Stimulated activated CD4-positive, alpha-beta T cell treated with anti-CD3 and anti-CD28 coated beads, Interleukin-4, amount 100 ng/mL, for 24 hours (primary cell): ENCODE measurements at places on chromosomes 7 and 10.

GRCh38 chr10:11670381-11670780, 58.9 kb upstream of the USP6NL start:
- no peak for DNase-seq

DNA sequence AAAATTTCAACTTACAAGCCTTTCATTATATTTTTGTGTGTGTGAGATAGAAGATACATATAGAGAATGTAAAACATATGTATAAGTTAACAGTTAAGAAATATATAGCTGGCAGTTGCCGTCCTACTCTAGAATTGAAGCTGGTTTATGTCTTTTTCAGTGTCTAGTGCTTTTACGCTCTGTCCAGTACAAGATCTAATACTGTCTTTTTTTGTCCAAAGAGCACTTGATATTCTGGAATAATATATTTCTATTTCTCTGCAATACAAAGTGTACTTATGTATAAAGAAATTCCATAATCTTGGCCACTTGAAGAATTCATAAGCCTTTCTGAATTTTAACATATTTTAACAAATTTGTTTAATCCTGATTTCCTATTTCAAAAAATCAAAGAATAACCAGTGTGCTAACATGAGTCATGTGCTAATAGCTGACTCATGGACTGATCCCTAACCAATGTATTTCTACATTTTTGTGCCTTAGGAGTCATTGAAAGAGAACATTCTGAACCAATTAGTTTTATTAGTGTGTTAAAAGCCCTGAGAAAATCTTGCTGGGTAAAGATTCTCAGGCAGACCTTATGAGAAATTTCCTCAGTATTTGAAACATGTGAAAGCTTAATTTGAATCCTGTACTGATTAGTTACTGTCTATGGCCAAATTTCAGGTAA, 73.2 kb upstream of the CCAR1 start:
- no peak for DNase-seq

DNA sequence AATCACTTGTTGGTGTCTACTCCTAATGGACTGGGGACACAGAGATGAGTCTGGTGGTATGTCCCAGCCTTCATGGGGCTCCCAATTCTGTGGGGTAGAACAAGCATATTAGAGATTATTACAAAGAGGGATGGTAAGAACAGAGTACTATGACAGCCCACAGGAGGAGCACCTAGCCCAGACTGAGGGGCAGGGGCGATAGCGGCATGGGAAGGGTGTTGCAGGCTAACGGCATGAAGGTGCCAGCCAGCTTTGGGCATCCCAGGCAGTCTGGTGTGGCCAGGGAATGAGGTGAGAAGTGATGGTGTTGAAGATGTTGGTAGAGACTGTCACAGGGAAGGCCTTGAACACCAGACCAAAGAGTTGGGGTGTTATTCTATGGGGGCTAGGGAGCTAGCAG, 280.0 kb downstream of the RPS24 start:
- DNase-seq: no peak

GRCh38 chr7:29105752-29106668, 40.3 kb downstream of the CPVL start:
- no peak for DNase-seq

- no peak for DNase-seq
Observed at GRCh38 chr7:1219498-1219897, 13.2 kb upstream of the UNCX start.

- no peak for DNase-seq
Observed at GRCh38 chr7:107103369-107103768, 58.9 kb downstream of the PRKAR2B start.

DNA sequence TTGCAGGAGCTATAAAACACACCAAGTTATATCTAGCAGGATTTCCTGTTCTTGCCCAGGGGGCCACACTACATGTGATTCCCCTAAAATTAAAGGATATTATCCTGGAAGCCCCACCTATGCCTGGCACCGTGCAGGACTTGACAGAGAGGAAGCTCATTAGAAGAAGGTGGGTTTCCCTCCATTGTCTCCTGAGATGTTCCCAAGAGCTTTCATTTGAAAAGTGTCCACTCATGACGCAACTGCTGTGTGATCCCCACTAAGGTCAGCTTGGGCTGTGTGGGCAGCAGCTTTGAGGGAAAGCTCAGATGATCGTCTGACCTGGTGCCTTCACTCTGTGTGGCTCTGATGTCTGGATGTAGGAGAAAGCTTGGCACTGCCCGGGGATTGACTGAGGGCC, 53.5 kb downstream of the RAMP3 start:
- DNase-seq: no peak

DNA sequence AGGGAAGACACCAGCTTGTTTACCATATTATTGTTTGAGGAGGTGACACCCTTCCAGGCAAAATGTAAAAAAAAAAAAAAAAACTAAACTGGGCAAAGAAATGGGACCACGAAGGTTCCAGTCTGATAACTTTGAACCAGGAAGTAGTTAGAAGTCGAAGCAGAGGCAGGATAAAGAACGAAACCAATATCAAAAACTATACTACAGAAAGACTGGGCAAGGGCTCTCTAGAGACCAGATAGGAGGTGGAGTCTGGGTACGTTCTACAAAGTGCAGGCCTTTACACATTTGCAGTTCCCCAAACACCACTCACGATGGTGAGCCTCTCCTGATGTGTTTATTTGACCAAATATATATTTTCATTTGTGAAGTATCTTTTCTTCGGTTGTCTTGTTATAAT, 125.7 kb upstream of the CDK1 start:
- DNase-seq: no peak

- DNase-seq: no peak
Observed at GRCh38 chr10:101974091-101974971, 81.6 kb downstream of the ARMH3 start.

GRCh38 chr10:43235070-43235900, 31.6 kb downstream of the RASGEF1A start:
- DNase-seq: no peak

GRCh38 chr10:71212318-71213126, at the start of gene UNC5B:
Gene UNC5B, plus strand, starts transcription at chr10:71212570. Its CDS starts 416 bp downstream, at chr10:71212986.
- peak; percentile 63 for DNase-seq

GRCh38 chr10:11636697-11637303, 25.4 kb upstream of the USP6NL start:
- DNase-seq: no peak

- no peak for DNase-seq
Observed at GRCh38 chr10:2681891-2682290, 385.5 kb upstream of the PFKP start.

GRCh38 chr10:103716206-103717160, 138.9 kb downstream of the SH3PXD2A start:
- DNase-seq: no peak
